Transverse colon (tissue), 4 donors: ENCODE measurements at places on chromosomes 4 and X.

DNA sequence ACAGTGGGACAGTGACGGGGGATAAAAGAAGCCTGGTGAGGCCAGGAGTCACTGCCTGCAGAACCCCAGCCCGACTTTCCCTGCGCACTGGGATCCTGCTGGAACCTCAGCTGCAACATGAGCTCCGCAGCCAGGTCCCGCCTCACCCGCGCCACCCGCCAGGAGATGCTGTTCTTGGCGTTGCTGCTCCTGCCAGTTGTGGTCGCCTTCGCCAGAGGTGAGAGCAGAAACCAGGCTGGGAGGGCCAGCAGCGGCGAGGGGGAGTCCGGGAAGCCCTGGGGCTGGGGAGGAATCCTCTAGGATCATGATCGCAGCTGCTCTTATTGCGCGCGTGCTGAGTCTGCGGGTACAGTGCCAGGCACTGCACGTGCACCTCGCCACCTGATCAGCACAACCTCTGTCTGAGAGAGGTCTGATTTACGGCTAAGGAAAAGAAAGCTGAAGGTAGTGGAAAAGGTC lies at the start of gene PF4V1:
TSS of gene PF4V1 (plus strand) at position 51 of the 459 bp plus-strand sequence. CDS start at position 118, 67 bp downstream.
- peak; percentile 22 for DNase-seq
- no peaks in the 10 kb centered on the region for H3K36me3 ChIP-seq

- peaks cover 31% of the 10 kb centered on the region for H3K27me3 ChIP-seq
- peak; percentile 10 for DNase-seq
- no peaks in the 10 kb centered on the region for H3K36me3 ChIP-seq
- H3K4me3 ChIP-seq: peak within 1 kb of the TSS; percentile 49
- H3K27ac ChIP-seq: no peak within 1 kb of the TSS
Measured at GRCh38 chr4:21948347-21949072, at the start of gene KCNIP4. Gene KCNIP4, minus strand, starts transcription at chr4:21948772.

DNA sequence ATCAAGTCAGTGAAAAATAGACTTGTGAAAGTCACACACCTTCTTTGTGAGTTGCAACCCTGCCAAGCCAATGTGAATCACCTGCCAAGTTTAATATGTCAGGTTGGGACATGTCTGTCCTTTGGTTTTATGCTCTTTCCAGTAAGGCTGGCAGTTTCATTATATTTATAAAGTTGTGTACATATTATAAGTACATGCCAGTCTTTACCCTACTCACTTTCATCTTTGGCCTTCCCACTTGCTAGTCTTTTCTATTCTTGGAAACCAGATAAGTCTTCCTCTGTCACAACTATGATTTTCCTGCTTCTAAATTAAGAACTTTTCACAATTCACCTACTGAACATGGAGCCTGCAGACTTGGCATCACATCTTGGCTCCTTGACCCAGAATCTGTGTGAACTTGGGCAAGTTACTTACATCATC lies 680.7 kb upstream of the BOD1L1 start:
- H3K27me3 ChIP-seq: no peaks in the 10 kb centered on the region
- no peak overlapping the region for H3K27ac ChIP-seq
- H3K4me3 ChIP-seq: no peak overlapping the region
- DNase-seq: no peak
- no peaks in the 10 kb centered on the region for H3K4me1 ChIP-seq

DNA sequence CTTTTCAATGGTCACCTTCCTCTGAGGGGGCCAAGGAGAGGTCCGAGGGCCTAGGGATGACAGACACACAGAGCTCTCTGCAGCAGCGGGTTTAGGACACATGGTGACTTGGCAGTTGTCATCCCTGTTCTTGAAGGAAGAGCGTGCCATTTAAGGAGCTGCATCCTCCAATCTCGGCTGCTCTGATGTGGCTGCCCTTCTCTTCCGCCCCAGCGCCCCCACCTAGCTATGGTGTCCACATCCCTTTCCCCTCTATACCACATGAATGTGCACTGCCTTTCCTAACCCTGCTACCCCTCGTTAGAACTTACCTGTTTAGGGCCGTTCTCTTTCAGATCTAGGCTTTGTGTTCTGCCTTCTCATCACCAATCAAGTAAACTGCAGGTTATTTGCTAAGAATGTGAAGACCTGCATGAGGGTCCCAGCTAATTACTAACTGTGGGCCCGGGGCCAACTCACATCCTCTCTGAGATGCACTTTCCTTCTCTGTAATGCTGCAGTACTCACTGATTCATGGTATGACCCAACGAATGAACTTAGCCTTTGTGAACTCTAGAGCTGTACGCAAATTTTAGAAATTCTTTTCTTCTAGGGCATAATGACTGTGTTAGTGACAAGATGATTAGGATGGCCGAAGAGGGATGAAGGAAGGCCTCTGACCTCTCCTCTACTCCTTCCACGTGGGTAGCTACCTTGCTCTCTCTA lies 38.2 kb downstream of the CHST7 start:
- H3K27me3 ChIP-seq: no peaks in the 10 kb centered on the region
- no peaks in the 10 kb centered on the region for H3K4me1 ChIP-seq
- no peak overlapping the region for H3K27ac ChIP-seq
- no peak overlapping the region for H3K4me3 ChIP-seq
- H3K36me3 ChIP-seq: no peaks in the 10 kb centered on the region

GRCh38 chr4:90113881-90114457 lies 13.2 kb upstream of the CCSER1 start:
- H3K27ac ChIP-seq: no peak overlapping the region
- DNase-seq: no peak
- no peaks in the 10 kb centered on the region for H3K27me3 ChIP-seq
- no peaks in the 10 kb centered on the region for H3K4me1 ChIP-seq

DNA sequence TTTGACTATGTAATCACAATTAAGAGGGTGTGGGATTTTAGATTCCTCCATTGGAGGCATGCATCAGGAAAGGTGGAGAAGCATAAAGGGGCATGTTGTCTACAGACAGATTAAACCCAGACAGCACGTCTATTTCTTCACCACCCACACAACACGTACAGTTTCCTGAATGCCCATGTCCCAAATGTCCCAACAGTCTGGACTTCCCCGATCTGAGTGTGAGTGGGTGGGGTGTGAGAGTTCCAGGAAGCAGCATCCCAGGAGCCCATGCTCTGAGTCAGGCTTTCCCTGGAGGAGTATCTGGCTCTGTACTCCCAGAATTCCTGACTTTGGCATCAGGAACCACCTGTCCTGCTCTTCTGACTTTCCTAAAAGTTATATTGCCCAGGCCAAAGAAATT lies 30.8 kb upstream of the NDP start:
- no peaks in the 10 kb centered on the region for H3K36me3 ChIP-seq
- no peaks in the 10 kb centered on the region for H3K4me1 ChIP-seq
- no peak overlapping the region for H3K4me3 ChIP-seq
- H3K27me3 ChIP-seq: no peaks in the 10 kb centered on the region

DNA sequence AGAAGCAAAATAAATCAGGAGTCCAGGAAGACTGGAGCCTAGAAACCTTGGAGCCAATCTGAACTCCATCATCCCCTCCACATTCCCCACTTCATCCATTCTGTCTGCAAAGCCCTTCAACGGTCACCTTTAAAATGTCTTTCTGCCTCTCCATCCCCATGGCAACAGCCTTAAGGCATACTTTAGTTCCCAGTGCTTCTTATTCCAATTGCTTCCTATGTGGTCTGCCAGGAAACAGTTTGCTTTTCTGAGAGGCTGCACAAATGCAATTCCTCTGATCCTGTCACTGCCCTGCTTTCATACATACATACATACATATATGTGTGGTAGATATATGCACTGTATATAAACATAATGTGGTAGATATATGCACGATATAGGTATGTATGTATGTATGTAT lies 786 bp upstream of the MAGEH1 start:
- no peaks in the 10 kb centered on the region for H3K4me1 ChIP-seq
- no peak overlapping the region for H3K4me3 ChIP-seq
- no peak for DNase-seq
- H3K36me3 ChIP-seq: no peaks in the 10 kb centered on the region

DNA sequence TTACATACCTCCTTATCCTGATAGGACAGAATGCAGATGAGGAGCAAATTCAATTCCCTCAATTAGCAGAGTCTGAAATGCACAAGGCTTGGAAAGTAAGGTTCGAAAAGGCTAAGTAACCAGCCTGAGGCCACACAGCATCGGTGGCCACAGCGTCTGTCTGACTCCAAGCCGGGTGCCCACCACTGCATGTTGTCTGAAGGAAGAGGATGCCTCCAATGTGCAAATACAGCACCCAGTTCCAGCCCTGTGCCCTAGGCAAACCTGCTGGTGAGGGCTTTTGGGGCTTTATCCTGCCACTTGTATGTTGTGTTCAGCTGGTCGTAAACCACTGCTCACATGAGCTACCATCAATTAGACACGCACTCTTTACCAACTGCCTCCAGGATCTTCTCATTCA lies 48.6 kb upstream of the PPP2R2C start:
- H3K27ac ChIP-seq: no peak overlapping the region
- H3K36me3 ChIP-seq: no peaks in the 10 kb centered on the region
- H3K4me3 ChIP-seq: no peak overlapping the region
- H3K27me3 ChIP-seq: no peaks in the 10 kb centered on the region

DNA sequence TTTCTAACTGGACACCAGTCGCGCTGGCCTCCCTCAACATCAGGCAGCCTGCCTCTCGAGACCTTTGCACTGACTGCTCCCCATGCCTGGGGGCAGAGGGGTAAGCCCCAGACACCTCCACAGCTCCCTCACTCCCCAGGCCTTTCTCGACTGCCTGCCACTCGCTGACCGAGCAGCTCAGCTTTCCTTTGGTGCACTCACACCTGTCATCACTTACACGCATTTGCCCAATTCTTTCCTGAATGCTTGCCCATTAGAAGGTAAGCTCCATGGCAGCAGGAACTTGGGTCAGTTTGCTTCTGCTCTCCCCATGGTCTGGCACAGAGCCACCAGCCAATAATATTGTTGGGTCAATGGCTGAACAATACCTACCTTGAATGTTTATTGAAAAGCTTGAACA lies 32.2 kb upstream of the PROM1 start:
- DNase-seq: no peak
- no peaks in the 10 kb centered on the region for H3K36me3 ChIP-seq
- no peak overlapping the region for H3K4me3 ChIP-seq
- H3K27ac ChIP-seq: no peak overlapping the region
- H3K4me1 ChIP-seq: no peaks in the 10 kb centered on the region
- no peaks in the 10 kb centered on the region for H3K27me3 ChIP-seq

DNA sequence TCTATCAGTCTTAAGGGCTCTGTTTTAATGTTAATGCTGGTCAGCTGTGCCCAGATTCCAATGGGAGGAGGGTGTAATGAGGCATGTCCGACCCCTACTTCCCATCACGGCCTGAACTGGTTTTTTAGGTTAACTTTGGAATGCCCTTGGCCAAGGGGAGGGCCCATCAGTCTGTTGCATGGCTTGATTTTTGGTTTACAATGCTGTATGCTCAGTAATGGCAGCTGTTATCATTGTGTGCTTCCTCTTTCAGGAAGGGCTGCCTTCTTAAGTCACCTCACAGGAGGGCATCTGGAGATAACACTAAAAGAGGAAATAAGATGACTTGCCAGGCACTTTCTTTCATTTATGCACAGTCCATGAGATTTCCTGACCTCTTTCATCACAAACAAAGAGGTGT lies 36.3 kb downstream of the ATXN3L start:
- no peaks in the 10 kb centered on the region for H3K27me3 ChIP-seq
- H3K4me1 ChIP-seq: no peaks in the 10 kb centered on the region

- DNase-seq: no peak
- H3K27ac ChIP-seq: no peak overlapping the region
- no peaks in the 10 kb centered on the region for H3K4me1 ChIP-seq
- H3K4me3 ChIP-seq: no peak overlapping the region
- H3K36me3 ChIP-seq: no peaks in the 10 kb centered on the region
Measured at GRCh38 chr4:98284640-98285046, 23.5 kb downstream of the RAP1GDS1 start.

- no peak overlapping the region for H3K4me3 ChIP-seq
- no peak for DNase-seq
- H3K27me3 ChIP-seq: no peaks in the 10 kb centered on the region
- H3K27ac ChIP-seq: no peak overlapping the region
- H3K4me1 ChIP-seq: no peaks in the 10 kb centered on the region
Measured at GRCh38 chr4:120105472-120105871, 38.8 kb upstream of the MAD2L1 start.

DNA sequence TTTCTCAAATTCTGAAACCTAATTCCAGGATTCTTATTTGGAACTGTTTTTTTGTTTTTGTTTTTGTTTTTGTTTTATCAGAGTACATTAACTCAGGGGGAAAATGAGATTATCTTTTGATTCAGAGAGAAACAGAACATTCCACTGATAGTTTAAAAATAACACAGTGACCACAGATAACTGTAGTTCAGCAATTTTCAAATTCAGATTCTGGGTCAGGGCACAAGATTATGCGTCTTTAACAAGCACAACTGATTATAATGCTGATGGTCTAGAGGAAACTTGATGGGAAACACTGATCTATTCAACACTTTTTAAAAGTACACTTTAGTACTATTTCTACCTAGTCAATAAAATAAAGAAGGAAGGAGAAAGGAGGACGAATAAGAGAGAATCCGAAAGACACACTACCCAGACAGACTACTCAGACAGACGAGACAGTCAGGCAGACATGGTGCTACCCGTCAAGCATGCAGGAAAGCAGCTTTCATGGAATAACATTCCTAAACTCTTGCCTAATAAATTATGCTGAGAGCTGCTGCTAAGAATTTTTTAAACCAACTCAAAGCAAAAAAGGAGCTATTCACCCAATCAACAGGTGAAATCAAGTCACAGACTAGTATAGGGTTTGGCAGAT lies 59.0 kb downstream of the APBB2 start:
- H3K27me3 ChIP-seq: no peaks in the 10 kb centered on the region
- no peak for DNase-seq
- no peak overlapping the region for H3K4me3 ChIP-seq
- peaks cover 28% of the 10 kb centered on the region for H3K4me1 ChIP-seq

GRCh38 chrX:150163956-150164726 lies 199.0 kb upstream of the MAMLD1 start:
- H3K4me1 ChIP-seq: no peaks in the 10 kb centered on the region
- no peak overlapping the region for H3K4me3 ChIP-seq
- no peaks in the 10 kb centered on the region for H3K27me3 ChIP-seq
- H3K36me3 ChIP-seq: no peaks in the 10 kb centered on the region
- DNase-seq: no peak
- H3K27ac ChIP-seq: no peak overlapping the region

GRCh38 chr4:98639523-98639922 lies 18.9 kb downstream of the TSPAN5 start:
- H3K4me3 ChIP-seq: no peak overlapping the region
- no peak for DNase-seq
- no peaks in the 10 kb centered on the region for H3K27me3 ChIP-seq
- no peak overlapping the region for H3K27ac ChIP-seq
- H3K36me3 ChIP-seq: no peaks in the 10 kb centered on the region

DNA sequence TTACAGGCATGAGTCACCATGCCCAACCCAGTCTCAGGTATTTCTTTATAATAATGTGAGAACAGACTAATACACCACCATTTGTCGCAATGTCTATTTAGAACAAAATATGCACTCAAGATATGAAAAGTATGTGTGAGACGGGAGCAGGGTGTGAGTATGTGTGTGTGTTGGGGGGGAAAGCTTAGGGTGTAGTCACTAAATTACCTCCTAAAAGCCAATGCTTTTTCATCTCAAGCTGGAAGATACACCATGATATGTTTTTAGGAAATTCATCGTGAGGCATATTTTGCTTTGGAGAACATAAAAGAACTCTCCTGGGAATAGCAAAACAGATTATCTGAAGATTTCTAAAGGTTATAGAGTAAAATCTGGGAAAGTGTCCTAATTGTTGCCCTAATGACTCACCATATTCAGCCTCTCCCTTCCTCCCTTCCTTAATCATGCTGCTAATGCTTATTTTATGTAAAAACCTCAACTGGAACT lies 262.7 kb downstream of the PDHA2 start:
- no peak overlapping the region for H3K27ac ChIP-seq
- no peak overlapping the region for H3K4me3 ChIP-seq
- DNase-seq: no peak
- H3K4me1 ChIP-seq: no peaks in the 10 kb centered on the region
- no peaks in the 10 kb centered on the region for H3K36me3 ChIP-seq

GRCh38 chrX:133994576-133994975 lies 9.2 kb upstream of the GPC3 start:
- no peak overlapping the region for H3K27ac ChIP-seq
- H3K27me3 ChIP-seq: no peaks in the 10 kb centered on the region
- DNase-seq: no peak
- H3K36me3 ChIP-seq: no peaks in the 10 kb centered on the region
- H3K4me1 ChIP-seq: no peaks in the 10 kb centered on the region
- H3K4me3 ChIP-seq: no peak overlapping the region
